Pancreas (tissue), 10 donors: ENCODE measurements at places on chromosomes 13 and 19. TPM values are rescaled to one million over a fixed set of nuclear protein-coding genes. Genes with fewer than 3 reads are reported as not detected.

Gene PLA2G4C
- total RNA-seq, result 11.7 TPM

Gene KLF2
- total RNA-seq, result 4.7 TPM

Gene ZNF266
- 11.5 TPM for total RNA-seq

Gene ICAM5
- 0.17 TPM for total RNA-seq

Gene ZNF317
- 15.5 TPM for total RNA-seq

Gene PBX4
- 0.51 TPM for total RNA-seq

Gene KDELR1
- 99.0 TPM for total RNA-seq

Gene BEST2
- not detected for total RNA-seq

Gene CD22
- 0.32 TPM for total RNA-seq

Gene EFNA2
- 0.22 TPM for total RNA-seq

Gene CD209
- 4.5 TPM for total RNA-seq

Gene TMPRSS9
- total RNA-seq, result 0.55 TPM

Gene MCF2L
- total RNA-seq, result 16.0 TPM

Gene ZNF541
- 0.06 TPM for total RNA-seq

Gene CFAP97D2
- total RNA-seq, result 4.6 TPM

Gene PSG6
- total RNA-seq, result not detected

Gene FSD1
- total RNA-seq, result 0.50 TPM

Gene MBNL2
- total RNA-seq, result 66.5 TPM

Gene ZNF524
- total RNA-seq, result 32.2 TPM

Gene UNC13A
- 0.98 TPM for total RNA-seq

Gene NFIX
- total RNA-seq, result 33.5 TPM

Gene ETV2
- total RNA-seq, result 0.55 TPM

Gene ZNF71
- total RNA-seq, result 2.7 TPM

Gene ZSWIM9
- 3.7 TPM for total RNA-seq

Gene CFD
- 2.5 TPM for total RNA-seq

Gene KL
- total RNA-seq, result 1.2 TPM

Gene WDR88
- not detected for total RNA-seq

Gene LGALS13
- not detected for total RNA-seq

Gene ERICH4
- not detected for total RNA-seq

Gene VPS36
- total RNA-seq, result 17.3 TPM

Gene ZNF91
- 20.5 TPM for total RNA-seq

Gene SIGLEC8
- total RNA-seq, result not detected

Gene CEACAM16
- 1.0 TPM for total RNA-seq
